ENCODE measurements at places on chromosomes 12 and 14.

DNA sequence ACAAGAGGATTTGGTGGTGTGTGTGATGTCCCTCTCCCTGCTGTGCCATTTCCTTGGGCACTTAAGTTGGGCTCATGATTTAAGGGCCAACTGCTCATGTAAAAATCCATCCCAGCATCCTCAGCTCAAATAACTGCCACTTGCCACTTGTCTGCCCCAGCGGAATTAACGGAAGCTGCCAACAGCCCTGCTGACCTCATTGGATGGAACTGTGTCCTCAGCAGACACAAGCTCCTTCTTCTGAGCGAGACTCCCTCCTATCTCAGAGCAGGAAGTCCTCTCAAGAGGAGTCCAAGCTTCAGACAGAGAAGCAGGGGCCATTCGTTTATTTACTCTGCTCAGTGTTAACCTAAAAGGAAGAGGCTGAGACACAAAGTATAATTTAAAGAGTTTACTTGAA lies 29.6 kb upstream of the PRMT8 start:
- no peak for DNase-seq

DNA sequence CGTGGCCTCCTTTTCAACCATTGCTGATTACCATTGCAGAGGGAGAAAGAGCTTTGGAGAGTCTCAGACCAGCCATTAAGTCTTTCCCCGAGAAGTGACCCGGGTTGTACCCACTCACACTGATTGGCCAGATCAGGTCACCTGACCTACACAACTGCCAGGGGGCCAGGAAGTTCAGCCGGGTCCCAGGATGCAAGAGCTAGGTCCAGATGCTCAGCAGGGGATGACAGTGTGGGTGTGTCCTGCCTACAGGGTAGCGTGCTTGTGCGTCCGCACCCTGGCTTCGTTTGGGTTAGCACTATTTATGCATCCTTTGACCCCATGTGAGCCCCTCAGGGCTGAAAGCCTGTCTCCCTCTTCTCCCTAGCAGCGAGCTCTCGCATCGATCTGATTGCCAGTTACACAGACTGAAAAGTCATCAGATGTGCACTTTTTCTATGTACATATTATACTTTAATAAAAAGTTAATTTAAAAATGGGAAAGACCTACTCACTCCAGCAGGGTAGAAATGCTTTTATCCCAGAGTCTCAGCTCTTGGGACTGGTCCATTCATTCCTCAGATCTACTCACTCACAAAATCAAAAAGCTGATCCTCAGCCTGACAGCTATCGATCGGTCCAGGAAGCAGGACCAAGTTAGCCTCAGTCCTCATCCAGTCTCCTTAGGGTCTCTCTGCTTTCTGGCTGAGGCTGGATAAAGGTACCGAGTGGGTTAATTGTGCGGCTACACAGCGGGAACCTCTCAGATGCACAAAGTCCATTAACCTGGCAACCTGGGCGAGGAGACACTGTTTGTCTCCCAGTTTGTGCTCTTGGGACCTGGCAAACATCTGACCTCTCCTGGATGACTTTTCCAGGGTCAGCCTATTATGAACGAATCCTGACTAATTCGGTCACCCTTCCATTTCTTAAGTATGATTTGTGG lies 68.0 kb downstream of the SERPINA3 start:
- no peak for DNase-seq

DNA sequence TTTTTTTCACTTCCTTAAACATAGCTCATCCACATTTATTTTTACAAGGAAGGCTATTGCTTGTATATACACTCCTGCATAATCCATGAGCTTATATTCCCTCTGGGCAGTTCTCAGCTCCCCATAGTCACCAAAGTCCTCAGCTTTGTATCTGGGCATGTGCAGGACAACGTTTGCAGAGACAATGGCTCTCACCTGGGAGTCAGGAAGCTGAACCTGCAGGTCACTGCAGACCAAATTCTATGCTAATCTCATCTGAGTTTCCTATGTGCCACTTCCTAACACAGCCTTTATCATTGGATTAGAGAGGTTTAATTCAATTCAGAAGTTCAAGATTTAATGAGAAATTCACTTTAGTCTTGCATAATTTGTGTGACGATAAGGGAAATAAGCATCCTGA lies 131.5 kb downstream of the KCNK10 start:
- DNase-seq = no peak

DNA sequence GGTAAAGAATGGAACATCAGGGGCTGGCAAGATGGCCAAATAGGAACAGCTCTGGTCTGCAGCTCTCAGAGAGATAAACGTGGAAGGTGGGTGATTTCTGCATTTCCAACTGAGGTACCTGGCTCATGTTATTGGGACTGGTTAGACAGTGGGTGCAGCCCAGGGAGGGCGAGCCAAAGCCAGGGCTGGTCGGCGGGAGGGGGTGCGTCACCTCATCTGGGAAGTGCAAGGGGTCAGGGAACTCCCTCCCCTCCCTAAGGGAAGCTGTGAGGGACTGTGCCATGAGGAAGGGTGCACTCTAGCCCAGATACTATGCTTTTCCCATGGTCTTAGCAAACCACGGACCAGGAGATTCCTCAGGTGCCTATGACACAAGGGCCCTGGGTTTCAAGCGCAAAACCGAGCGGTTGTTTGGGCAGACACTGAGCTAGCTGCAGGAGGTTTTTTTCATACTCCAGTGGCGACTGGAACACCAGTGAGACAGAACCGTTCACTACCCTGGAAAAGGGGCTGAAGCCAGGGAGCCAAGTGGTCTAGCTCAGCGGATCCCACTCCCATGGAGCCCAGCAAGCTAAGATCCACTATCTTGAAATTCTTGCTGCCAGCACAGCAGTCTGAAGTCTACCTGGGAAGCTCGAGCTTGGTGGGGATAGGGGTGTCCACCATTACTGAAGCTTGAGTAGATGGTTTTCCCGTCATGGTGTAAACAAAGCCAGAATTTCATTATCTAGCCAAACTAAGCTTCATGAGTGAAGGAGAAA lies 317.6 kb downstream of the NELL2 start:
- no peak for DNase-seq

Measured in SJSA1 (cell line).